ENCODE measurements at places on chromosomes 12 and 14.

DNA sequence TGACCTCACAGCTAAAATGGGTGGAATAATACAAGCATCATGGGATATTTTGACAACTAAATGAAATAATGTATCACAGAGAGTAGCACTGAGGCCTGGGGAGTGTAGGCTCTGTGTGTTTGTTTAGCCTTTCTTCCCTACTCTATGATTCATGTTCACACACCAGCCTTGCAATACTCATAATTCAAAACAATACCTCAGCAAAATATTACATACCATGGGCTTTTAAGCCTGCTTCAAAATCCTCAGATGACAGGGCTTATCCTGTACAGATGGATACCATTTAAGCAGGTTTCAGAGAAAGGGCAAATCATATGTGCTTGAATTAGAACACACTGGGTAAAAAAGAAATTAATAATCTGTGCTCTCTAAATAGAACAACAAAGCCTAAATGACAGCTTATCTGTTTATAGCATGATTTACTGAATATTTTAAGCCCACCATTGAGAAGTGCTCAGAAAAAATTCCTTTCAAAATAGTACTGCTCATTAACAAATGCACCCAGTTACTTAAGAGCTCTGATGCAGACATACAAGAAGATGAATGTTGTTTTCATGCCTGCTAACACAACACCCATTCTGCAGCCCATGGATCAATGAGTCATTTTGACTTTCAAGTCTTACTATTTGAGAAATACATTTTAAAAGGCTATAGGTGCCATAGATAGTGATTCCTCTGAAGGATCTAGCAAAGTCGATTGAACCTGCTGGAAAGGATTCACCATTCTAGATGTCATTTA, 84.9 kb upstream of the ADAMTS20 start:
- DNase-seq: no peak

- DNase-seq: no peak
Observed at GRCh38 chr12:41910578-41911320, 233.9 kb downstream of the GXYLT1 start.

- DNase-seq: no peak
Observed at GRCh38 chr12:122089077-122089476, 10.5 kb downstream of the MLXIP start.

- no peak for DNase-seq
Observed at GRCh38 chr12:70609739-70610491, 27.3 kb downstream of the PTPRB start.

DNA sequence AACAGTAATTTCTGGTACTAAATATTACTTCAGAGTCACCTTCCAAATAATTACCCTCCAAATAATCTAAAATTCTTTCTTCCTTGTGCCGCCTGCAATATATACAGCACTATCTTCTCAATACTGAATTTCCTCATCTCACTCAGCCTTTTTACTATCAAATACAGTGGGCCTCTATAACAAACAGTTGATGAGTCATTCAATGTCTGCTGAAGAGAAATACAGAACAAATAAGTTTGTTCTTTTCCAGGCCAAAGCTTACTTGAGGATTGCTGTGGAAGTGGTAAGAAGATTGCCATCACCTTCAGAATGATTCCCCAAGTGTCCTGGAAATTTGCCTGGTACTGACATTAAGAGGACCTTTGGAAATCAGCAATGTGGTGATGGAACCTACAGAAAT, 218.2 kb upstream of the ARHGAP5 start:
- no peak for DNase-seq

DNA sequence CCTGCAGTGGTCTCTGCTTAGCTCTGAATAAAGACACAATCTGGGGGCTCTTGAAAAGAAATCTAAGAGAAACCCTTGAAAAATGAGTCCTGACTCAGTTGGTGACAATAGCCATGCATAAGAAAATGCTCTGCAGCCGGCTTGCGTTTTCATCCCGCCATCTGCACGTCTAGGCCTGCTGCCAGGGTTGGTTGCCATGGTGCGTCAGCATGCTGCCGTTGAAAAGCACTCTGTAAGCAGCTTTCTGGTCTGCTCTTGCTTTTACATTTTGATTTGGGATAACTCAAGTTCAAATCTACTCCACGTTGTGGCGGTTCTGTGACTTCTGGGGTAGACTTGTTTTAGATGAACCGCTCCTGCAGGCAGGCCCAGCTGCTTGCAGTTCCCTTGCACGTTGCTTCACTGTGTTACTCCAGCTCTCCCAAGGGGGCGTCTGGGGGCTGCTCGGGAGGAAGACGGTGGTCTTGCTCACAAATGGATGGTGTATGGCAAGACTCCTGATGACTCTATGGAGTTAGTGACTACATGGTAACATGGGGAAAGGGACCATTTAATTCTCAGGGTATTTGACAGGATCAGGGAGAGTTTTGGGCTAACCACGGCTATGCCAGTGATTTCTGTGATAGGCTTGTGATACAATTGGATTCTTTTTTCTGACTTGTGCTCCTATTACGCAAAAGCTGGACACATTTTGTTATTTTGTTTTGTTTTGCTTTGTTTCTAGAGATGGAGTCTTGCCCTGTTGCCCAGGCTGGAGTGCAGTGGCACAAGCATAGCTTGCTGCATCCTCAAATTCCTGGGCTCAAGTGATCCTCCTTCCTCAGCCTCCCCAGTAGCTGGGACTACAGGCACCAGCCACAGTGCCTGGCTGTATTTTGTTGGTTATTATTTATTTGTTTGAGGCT, 15.8 kb downstream of the WNT5B start:
- DNase-seq: no peak

DNA sequence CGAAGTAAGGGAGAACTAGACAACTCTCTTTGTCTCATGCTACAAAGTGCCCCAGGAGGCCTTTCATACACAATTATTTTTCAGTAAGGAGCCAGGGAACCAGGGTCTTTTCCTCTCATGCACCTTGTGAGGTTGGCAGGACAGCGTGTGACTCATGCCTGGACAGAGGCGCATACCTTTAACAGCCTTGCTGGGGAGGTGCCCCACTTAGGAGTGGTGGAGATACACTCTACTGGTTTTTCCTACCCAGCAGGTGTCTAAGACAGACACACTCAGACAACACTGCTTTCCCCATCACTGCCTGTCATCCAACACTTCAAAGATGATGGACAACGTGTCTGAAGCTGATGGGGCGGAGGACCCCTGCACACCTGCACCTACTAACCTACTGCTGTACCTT, 49.1 kb downstream of the B4GALNT3 start:
- DNase-seq: no peak
